Upper lobe of right lung (tissue), 1 donor: ENCODE measurements at places on chromosomes 6 and 20. TPM values are rescaled to one million over a fixed set of nuclear protein-coding genes. Genes with fewer than 3 reads are reported as not detected.

The TRAPPC3L gene
- 0.64 TPM for total RNA-seq

The MCM3 gene
- total RNA-seq, result 26.3 TPM

The FOXF2 gene
- 15.7 TPM for total RNA-seq

The PAX1 gene
- not detected for total RNA-seq

The TMEM242 gene
- total RNA-seq, result 9.9 TPM

The MRAP2 gene
- total RNA-seq, result 0.72 TPM

The HCRTR2 gene
- not detected for total RNA-seq

DNA sequence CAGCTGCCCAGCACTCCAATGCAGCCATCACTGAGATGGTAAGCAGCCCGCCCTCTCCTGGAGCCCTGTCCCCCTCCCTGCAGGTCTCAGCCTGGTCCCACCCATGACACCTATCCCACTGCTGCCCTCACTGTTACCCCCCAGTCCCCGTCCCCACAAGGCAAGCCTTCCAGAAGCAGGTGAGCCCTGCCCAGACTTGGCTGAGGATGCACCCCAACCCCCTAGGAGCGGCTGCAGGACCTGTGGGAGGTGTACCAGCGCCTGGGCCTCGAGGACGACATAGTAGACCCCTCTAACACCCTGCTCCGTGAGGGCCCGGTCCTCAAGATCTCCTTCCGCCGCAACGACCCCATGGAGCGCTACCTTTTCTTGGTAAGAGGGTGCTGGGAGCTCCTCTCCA is 9.2 kb downstream of the FGD2 start:
- peaks cover 6% of the 10 kb centered on the region for H3K36me3 ChIP-seq
- H3K4me3 ChIP-seq, result no peak overlapping the region
- no peaks in the 10 kb centered on the region for H3K27me3 ChIP-seq
- DNase-seq, result no peak

DNA sequence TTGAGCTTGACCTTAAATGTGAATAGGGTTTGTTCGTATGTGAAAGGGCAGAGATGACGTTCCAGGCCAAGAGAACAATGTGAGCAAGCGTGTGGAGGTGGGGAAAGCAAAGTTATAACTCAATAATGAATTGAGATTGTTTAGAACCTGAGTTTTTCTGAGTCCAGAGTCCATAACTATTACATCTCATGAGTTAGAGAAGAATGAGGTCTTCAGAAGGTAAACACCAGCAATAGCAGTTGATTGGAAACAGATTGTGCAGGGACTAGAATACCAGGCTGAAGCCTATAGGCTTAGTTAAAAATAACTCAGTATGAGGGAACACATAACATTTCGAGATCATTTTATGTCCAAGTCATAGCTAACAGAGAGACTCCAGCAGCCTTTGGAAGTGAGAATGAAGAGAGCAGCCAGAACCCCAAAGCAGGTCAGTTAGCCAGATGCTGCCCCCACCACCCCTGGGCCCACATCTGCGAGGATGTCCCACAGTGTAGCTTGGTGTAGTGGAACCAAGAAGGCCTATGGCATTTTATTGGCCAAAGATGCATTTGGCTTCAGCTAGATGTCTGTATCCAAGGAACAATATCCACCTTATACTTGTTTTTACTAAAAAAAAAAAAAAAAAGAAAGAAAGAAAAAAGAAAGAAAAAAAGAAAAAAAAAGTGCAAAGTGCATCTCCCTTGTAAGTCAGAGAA is 121.7 kb downstream of the TNFRSF21 start:
- no peak overlapping the region for H3K27ac ChIP-seq
- H3K36me3 ChIP-seq, result no peaks in the 10 kb centered on the region
- H3K4me1 ChIP-seq, result no peaks in the 10 kb centered on the region
- H3K4me3 ChIP-seq, result no peak overlapping the region
- no peaks in the 10 kb centered on the region for H3K27me3 ChIP-seq
- no peak for DNase-seq

GRCh38 chr6:1153696-1154245 is 158.1 kb upstream of the FOXQ1 start:
- H3K27me3 ChIP-seq, result no peaks in the 10 kb centered on the region
- no peaks in the 10 kb centered on the region for H3K4me1 ChIP-seq
- H3K4me3 ChIP-seq, result no peak overlapping the region
- H3K36me3 ChIP-seq, result no peaks in the 10 kb centered on the region

DNA sequence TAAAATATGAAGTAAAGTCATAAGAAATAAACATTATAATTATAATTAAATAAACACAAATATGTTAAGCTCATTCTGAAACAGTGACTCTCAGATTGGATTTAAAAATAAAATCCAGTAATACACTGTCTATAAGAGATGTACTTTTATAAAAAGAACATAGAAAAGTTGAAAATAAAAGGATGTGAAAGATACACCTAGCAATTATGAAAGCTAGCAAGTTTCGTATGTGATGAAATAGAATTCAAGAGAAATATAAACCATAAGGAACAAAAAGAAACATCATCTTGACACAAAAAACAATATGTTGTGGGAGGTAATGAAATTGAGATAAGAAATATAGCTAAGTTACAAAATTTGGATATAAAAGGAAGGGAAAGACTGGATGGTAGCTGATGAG is 128.6 kb upstream of the CNR1 start:
- no peaks in the 10 kb centered on the region for H3K27me3 ChIP-seq
- H3K27ac ChIP-seq, result no peak overlapping the region
- DNase-seq, result no peak
- H3K4me1 ChIP-seq, result no peaks in the 10 kb centered on the region

DNA sequence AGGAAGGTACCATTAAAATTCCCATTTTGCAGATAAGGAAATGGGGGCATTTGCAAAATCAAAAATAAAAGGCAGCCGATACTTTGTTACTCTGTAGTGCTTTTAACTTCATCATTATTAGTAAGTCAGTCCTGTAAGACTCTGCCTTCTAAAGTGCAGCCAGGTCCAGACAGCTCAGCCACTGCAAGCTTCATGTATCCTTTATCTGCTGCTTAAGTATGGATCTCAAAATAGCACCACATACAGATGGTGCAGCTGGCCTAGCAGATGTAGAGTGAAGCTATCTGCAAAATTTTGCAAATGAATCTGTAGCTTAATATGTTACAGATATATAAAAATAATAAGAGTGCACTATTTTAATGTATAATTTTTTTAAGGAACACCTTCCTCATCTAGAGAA is 53.4 kb downstream of the NUS1 start:
- H3K36me3 ChIP-seq, result no peaks in the 10 kb centered on the region
- no peaks in the 10 kb centered on the region for H3K4me1 ChIP-seq
- no peak overlapping the region for H3K4me3 ChIP-seq
- no peaks in the 10 kb centered on the region for H3K27me3 ChIP-seq
- H3K27ac ChIP-seq, result no peak overlapping the region

- peak within 1 kb of the TSS; percentile 26 for H3K4me3 ChIP-seq
- H3K4me1 ChIP-seq, result peaks cover 4% of the 10 kb centered on the region
- H3K27ac ChIP-seq, result no peak within 1 kb of the TSS
- no peaks in the 10 kb centered on the region for H3K27me3 ChIP-seq
- no peak for DNase-seq
Observed at GRCh38 chr6:31572041-31572911, at the start of gene LTA. Gene LTA, plus strand, starts transcription at chr6:31572289. Its CDS starts 454 bp downstream, at chr6:31572743.

GRCh38 chr6:5930143-5930770 is 76.5 kb downstream of the NRN1 start:
- H3K4me3 ChIP-seq, result no peak overlapping the region
- no peaks in the 10 kb centered on the region for H3K27me3 ChIP-seq
- H3K4me1 ChIP-seq, result no peaks in the 10 kb centered on the region
- H3K27ac ChIP-seq, result no peak overlapping the region
- DNase-seq, result no peak

GRCh38 chr6:39686976-39687375 is 38.2 kb downstream of the KIF6 start:
- DNase-seq, result no peak
- no peak overlapping the region for H3K27ac ChIP-seq
- H3K4me1 ChIP-seq, result peaks cover 5% of the 10 kb centered on the region
- no peak overlapping the region for H3K4me3 ChIP-seq
- no peaks in the 10 kb centered on the region for H3K27me3 ChIP-seq

- H3K27me3 ChIP-seq, result no peaks in the 10 kb centered on the region
- H3K27ac ChIP-seq, result no peak overlapping the region
- no peaks in the 10 kb centered on the region for H3K36me3 ChIP-seq
- H3K4me3 ChIP-seq, result no peak overlapping the region
- no peaks in the 10 kb centered on the region for H3K4me1 ChIP-seq
- no peak for DNase-seq
Observed at GRCh38 chr6:50998905-50999304, 180.2 kb downstream of the TFAP2B start.

- no peak overlapping the region for H3K27ac ChIP-seq
- no peaks in the 10 kb centered on the region for H3K36me3 ChIP-seq
Observed at GRCh38 chr20:41032271-41032670, 3.6 kb downstream of the TOP1 start.

- no peak overlapping the region for H3K4me3 ChIP-seq
- H3K27ac ChIP-seq, result no peak overlapping the region
- no peaks in the 10 kb centered on the region for H3K36me3 ChIP-seq
- no peak for DNase-seq
Observed at GRCh38 chr6:10184371-10185227, 230.3 kb downstream of the TFAP2A start.

GRCh38 chr6:7143476-7143974 is 35.8 kb downstream of the RREB1 start:
- peaks cover 80% of the 10 kb centered on the region for H3K4me1 ChIP-seq
- H3K4me3 ChIP-seq, result no peak overlapping the region
- H3K27ac ChIP-seq, result peak overlapping the region; percentile 14

- peaks cover 17% of the 10 kb centered on the region for H3K4me1 ChIP-seq
- H3K27ac ChIP-seq, result no peak overlapping the region
- H3K36me3 ChIP-seq, result peaks cover 39% of the 10 kb centered on the region
Observed at GRCh38 chr6:35295521-35296315, 1.9 kb upstream of the DEF6 start.

- H3K36me3 ChIP-seq, result no peaks in the 10 kb centered on the region
- H3K4me1 ChIP-seq, result peaks cover 5% of the 10 kb centered on the region
- no peak overlapping the region for H3K27ac ChIP-seq
- H3K4me3 ChIP-seq, result no peak overlapping the region
- no peak for DNase-seq
Observed at GRCh38 chr6:19159089-19159488, 678.1 kb upstream of the ID4 start.

GRCh38 chr20:36298061-36298460 is 8.1 kb upstream of the DLGAP4 start:
- no peaks in the 10 kb centered on the region for H3K4me1 ChIP-seq
- H3K4me3 ChIP-seq, result no peak overlapping the region
- no peaks in the 10 kb centered on the region for H3K36me3 ChIP-seq
- H3K27me3 ChIP-seq, result peaks cover 52% of the 10 kb centered on the region
- DNase-seq, result no peak

- no peak for DNase-seq
- H3K27me3 ChIP-seq, result no peaks in the 10 kb centered on the region
- H3K4me1 ChIP-seq, result no peaks in the 10 kb centered on the region
- H3K4me3 ChIP-seq, result no peak overlapping the region
- H3K36me3 ChIP-seq, result no peaks in the 10 kb centered on the region
Observed at GRCh38 chr6:147195510-147195909, 8.7 kb upstream of the STXBP5 start.

DNA sequence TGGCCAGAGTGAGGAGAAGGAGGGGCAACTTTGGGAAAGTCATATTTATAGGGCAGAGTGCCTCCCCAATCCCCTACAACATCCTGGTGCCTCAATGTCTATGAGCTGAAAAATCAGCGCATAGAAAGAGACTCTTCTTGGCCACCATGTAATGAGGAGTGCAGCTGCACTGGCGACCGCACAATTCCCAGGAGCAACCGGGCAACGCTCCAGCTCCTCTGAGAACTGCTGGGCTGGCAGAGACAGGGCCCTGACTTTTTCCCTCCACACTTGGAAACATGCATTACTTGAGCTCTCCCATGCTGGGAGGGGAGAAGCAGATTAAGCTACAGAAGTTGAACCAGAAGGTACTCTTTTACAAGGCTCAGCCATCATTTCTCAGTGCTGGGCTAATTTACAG is 31.4 kb upstream of the MARCKS start:
- H3K27me3 ChIP-seq, result no peaks in the 10 kb centered on the region
- no peaks in the 10 kb centered on the region for H3K36me3 ChIP-seq
- H3K4me3 ChIP-seq, result no peak overlapping the region
- H3K4me1 ChIP-seq, result no peaks in the 10 kb centered on the region
- no peak overlapping the region for H3K27ac ChIP-seq
- peak; percentile 65 for DNase-seq
